Effector CD4-positive, alpha-beta T cell (primary cell): ENCODE measurements at places on chromosomes 1 and 21.

- no peak for DNase-seq
These were observed 54.1 kb downstream of the KLHDC7A start for GRCh38 chr1:18534810-18535205.

DNA sequence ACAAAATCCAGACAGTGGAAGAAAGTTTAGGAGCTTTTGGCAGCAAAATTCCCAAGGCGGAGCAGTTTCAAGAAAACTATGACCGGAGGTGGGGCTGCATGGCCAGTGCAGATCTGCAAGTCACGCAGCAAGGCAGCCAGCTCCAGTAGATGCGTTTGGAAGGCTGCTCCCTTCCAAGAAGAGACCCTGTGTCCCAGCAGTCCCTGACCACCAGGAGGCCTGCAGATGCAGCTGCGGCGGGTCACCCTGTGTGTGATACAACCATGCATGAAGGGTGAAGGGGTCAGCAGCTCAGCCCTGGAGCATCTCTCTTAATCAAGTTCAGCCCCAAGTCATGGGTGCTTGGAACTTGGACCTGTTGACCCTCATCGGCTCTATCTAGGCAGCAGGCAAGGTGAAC is 29.3 kb downstream of the GPR157 start:
- no peak for DNase-seq

GRCh38 chr1:43531906-43532584 is 1.4 kb downstream of the PTPRF start:
- DNase-seq: no peak

DNA sequence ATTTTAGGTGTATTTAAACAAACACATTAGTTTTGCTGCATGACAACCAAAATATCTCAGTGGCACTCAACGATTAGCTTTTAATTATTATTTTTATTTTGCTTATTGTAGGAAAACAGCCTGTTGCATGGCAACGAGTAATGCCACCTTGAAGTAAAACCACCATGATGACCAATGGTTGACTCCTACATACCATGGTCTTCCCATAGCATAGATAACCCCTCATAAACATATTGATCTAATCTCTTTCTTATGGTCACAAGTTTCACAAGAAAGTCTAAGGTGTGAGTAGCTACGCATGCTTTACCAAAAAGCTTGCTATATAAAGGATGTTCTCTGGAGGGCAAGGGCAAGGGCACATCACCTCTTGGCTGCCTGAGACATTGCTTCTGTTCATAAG is 61.5 kb upstream of the PTBP2 start:
- no peak for DNase-seq

GRCh38 chr21:42836402-42836666 is 43.0 kb downstream of the WDR4 start:
- DNase-seq: no peak

DNA sequence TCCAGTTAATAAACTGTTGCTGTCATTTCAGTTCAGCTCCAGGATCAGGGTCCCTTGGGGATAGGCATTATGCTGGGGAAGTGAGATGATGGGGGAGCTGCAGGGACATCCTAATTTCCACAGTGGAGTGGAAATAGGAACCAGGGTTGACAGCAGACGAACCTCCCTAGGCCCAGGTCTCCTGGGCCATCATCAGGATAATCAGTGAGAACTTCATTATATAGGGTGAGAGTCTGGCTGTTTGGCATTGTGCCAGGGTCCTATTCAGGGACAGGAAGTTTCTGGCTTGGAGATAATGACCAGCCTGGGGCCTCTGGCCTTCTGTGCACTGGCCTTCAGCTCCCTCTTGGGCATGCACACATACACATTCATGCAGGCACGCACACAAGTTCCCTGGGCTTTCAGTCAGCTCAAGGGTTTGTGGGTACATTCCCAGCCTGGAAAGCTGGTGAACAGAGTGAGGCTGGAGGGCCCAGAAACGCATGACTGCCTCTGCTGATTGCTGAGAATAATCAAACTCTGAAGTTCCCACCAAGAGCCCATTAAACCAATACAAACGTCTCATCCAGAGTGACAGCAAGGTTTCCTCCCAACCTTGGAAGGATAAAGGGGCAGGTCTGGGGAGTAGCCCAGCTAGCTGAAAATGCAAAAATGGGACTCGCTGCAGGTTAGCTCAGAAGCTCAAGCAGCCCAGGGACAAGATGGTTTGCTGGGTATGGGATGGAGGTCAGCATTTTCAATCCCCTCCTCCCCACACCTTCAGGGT is 13.9 kb upstream of the LRIG2 start:
- no peak for DNase-seq

DNA sequence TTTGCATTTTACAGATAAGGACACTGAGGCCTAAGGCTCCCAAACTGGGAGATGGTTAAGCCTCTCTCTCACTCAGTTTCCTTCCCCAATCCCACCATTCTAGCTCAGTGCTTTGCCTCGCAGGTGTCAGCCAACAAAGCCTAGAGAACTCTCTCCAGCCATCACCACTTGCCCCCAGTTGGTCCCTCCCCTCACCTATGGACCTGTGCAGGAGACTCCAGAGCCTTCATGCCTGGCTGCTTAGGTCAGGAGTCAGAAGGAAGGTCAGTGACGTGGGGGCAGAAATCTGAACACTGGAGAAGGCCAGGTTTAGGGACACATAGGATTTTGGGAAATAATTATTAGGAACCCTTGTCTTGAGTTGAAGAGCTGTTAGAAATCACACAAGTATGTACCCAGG is 295.3 kb downstream of the PTPRU start:
- DNase-seq: no peak

DNA sequence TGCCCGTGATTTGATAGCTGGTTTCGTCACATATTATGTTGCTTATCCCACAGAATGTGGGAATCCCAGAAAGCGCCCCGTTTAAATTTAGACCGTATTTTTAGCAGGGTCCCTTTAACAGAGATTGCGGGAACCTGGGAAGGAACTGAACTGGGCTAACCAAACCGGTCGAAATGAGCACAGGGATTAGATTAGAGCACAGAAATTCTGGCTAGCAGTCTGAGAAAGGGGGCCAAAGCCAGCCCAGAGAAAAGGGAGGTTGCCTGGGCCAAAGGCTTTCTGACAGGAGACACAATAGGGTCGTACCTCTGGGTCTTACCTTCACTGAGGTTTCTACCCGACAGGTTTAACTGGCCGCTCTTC is 327 bp downstream of the LRRC40 start:
- DNase-seq: no peak

- no peak for DNase-seq
These were observed 411.6 kb downstream of the MATN1 start for GRCh38 chr1:30311749-30312148.

DNA sequence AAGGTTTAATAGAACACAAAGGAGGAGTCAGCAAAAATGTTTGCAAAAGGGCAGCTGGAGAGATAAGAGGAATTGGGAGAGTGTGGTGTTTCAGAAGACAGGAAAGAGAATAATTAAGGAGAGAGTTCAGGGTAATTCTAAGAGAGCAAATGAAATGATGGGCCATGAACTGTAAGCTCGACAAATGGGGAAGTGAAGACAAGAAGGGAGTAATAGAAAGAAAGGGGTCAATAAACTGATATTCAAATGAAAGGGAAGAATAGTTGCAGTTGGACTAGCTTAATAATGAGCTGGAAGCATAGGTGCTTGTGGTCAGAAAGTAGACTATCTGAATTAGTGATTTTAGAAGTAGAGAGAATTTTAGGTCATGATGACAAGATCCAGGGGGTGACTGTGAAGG is 15.6 kb upstream of the RNF220 start:
- no peak for DNase-seq

DNA sequence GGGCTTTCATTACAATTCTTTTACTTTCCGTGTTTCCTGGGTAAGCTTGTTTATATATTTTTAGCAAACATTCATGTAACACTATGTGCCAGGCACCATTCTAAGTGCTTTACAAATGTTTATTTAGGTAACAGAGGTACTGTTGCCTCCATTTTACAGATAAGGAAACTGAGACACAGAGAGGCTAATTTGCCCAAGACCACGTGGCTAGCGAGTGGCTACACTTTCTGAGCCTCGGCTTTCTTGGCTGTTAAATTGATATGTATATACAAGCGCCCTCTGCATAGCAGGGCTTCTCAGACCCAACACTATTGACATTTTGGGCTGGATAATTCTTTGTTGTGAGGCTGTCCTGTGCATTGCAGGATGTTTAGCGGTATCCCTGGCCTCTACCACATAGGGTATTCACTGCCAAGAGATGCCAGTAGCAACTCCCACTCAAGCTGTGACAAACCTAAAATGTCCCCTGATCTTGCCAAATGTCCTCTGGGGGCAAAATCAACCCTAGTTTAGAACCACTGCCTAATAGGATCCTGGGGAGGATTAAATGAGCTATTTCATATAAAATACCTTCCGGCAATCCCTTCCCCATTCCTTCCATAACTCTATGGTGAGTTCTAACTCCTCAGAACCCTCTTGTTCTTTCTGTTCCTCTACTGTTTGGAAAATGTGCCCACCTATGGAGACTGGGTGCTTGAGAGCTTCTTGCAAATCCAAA is 17.2 kb upstream of the ID3 start:
- DNase-seq: no peak

DNA sequence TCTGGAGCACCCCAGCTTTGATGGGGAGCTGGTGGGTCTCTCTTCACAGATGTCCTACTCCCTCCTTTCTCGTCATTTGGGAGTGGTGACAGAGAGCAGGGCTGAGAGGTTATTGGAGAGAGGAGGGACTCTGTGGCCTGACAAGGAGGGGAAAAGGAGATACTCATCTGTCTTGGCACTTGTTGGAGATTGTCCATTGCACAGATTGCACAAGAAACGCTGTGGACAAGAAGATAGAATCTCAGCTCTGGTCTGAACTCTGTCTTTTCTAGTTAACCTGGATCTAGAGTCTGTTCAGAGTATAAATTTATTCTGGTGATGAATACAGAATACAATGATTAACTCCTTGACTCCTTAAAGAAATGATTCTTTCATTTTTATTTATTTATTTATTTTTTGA is 22.4 kb upstream of the SMAP2 start:
- no peak for DNase-seq

DNA sequence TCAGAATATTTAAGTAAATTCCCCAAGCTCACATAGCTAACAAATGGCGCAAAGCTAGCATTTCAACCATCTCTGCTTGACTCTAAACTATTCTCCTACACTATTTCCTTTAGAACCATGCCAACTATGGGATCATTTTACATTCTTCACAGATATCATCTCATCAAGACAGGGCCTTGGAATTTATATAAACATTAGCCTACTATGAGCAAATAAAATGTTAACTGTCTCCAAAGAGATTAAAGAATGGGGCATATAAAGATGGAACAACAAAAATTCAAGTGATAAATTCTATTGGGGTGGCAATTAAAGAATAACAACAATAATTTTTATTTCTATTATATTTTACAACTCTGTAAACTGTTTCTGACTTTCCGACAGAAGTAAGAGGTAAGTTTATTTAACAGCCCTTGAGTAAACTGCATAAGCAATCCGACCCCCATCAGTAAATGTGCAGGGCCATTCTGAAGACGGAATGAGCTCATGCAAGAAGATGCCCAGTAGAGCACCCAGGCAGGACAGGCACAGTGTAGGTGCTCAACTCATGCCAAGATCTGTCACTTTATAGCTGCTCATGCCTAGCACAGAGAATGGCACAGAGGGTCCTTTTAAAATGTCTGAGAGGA is 261.9 kb downstream of the VAV3 start:
- no peak for DNase-seq

GRCh38 chr1:174406421-174406820 is 41.3 kb upstream of the GPR52 start:
- no peak for DNase-seq

- DNase-seq: no peak
These were observed 7.1 kb downstream of the ZBTB21 start for GRCh38 chr21:42003051-42003461.

DNA sequence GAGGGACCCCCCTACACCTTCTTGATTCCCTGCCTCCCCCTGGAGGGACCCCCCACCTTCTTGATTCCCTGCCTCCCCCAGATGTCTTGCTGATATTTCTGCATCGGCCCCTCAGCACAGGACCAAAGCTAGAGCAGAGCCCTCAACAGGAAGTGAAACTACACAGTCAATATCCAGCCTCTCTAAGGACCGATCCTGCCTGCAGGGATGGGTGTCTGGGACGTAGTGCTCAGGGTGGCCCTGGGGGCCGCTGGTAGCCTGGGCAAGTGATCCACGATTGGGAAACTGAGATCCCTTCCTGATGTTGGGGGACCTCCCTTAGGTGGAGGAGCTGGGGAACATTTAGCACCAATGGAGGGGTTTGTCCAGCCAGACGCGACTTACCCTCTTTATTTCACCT is 3.9 kb upstream of the LEFTY2 start:
- no peak for DNase-seq

DNA sequence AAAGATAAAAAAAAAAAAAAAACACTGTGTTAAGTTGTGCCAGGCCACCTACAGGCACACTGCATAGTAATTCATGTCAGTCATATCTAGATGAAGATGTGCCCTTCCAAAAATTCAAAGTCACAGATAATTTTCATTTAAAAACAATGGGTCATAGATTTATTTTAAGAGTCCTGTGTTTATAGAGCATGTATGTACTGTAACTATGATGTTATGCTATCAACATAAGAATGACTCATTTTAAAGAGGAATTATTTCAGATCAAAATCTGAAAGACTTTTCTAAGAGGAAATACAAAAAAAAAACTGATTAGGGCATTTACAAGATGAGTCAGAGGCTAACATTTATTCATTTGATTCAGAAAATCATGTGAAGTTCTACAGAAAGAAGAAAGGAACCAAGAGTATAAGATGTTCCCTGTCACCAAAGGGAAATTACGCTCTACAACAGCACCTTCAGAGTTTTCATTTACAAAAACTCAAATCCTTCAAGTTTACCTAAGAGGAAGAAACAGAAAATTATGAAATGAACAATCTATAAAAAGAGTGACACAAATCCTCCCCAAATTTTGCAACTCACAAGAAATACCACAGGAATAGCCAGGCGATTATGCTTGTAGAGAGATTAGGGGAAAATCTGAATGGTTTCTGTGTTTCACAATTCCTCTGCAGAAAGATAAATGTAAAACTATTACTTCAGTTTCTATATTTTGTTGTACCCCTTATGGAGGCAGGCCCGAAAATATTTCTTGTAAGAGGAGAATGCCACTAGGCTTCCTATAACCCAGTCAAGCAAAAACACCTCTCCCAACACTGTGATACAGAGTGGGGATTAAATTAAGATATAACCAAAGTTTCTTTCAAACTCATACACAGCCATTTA is 13.8 kb downstream of the TP53BP2 start:
- DNase-seq: no peak

GRCh38 chr1:4602462-4603294 is 51.7 kb upstream of the AJAP1 start:
- DNase-seq: no peak

- DNase-seq: no peak
These were observed 7.1 kb upstream of the RGS18 start for GRCh38 chr1:192151176-192151575.

DNA sequence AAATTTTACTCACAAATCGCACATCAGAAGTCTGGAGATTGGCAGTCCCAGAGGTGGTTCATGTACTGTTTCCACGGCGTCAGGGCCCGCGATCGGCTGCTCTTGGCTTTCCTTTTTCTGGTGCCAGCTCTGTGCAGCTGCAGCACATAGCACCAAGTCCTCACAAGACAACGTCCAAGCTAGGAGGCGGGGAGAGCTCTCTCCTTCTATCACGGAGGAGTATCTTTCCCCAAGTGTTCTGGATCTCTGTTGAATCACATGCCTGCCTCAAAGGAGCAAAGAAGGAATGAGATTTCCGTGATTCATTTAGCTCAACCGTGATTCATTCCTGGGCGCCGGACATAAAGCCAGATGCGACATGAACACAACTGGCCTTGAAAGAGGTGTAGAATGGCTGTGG is 25.5 kb downstream of the MT1HL1 start:
- no peak for DNase-seq

- DNase-seq: no peak
These were observed 61.8 kb upstream of the TTLL7 start for GRCh38 chr1:84060781-84061180.

- DNase-seq: peak; percentile 16
These were observed 30.0 kb downstream of the LRRC3 start for GRCh38 chr21:44485254-44485793.
